ENCODE measurements at places on chromosomes 7 and 10. TPM values are rescaled to one million over a fixed set of nuclear protein-coding genes. Genes with fewer than 3 reads are reported as not detected.

CRTAC1 gene
- total RNA-seq: not detected

CEP55 gene
- 9.0 TPM for total RNA-seq

PGAM2 gene
- total RNA-seq: not detected

FAM13C gene
- 2.6 TPM for total RNA-seq

CABCOCO1 gene
- total RNA-seq: not detected

EPDR1 gene
- total RNA-seq: 27.7 TPM

ADCY1 gene
- total RNA-seq: 0.49 TPM

PRKCQ gene
- 0.32 TPM for total RNA-seq

Measured in cardiac atrium fibroblast (primary cell).